ENCODE measurements at places on chromosomes 11 and 22.

GRCh38 chr11:104380358-104380757 lies 216.4 kb upstream of the PDGFD start:
- no peak for DNase-seq

DNA sequence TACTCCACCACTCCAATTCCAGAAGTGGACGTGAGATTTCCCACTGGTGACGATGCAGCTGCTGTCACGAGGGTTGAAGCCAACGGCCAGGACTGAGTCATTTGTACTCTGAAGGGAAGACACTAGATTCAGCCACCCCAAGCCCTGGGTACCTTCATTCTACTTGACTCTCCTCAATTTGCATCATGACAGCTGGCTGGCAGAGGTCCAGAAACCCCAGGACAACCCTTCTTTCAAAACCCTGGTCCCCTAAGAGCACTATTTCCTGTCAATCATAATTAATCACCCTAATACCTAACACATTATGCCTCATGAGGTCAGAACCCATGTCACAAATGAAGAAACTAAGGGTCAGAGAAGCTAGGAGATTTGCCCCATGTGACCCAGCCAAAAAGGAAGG lies 4.9 kb downstream of the EML3 start:
- DNase-seq: no peak

DNA sequence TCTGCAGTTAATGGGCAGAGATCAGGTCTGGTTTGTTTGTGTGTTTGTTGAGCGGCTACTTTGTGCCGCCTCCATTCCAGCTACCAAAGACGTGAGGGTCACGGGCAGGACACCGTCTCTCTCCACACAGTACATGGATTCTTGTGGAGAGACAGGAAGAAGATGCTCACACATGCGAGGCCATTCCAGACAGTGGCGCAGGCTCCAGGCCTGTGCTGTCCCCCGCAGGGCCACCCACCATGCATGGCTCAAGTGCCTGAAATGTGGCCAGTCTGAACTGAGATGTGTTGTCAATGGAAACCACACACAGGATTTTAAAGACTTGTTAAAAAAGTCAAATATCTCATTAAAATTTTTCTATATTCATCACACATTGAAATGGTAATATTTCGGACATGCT lies 848.3 kb downstream of the TBC1D22A start:
- DNase-seq: no peak

DNA sequence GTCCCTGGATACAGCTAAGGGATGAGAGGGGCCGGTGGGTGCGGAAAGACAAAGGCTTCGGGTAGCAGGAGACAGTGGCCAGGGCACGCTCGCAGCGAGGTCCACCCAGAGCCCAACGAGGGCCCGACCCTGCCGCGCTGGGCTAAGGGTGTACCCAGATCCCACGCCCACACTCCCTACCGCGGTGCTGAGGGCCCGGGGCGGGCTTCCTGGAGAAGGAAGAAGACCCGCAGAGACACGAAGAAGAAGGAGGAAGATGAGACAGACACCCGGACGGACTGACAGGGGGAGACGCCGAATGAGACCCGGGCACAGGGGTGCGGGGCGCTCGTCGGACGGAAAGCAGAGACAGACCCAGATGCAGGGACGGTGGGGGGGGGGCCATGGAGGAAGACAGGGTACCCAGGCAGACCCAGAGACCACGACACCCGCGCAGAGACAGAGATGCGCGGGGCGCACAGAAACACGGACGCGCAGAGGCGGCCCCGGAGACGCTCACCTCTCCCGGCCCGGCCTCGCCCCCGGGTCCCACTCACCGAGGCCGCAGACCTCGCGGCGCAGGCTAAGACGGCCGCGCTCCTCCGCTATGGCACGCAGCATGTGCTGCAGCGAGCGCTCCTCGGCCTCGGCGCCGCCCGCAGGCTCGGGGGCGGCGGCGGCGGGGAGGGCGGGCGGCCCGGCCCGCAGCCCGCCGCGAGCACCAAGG lies 437 bp downstream of the KIAA0930 start:
- peak; percentile 27 for DNase-seq

GRCh38 chr22:42626951-42627625 lies 12.4 kb upstream of the POLDIP3 start:
- no peak for DNase-seq

- DNase-seq: no peak
Measured at GRCh38 chr11:103949781-103950180, 86.7 kb upstream of the DDI1 start.

GRCh38 chr11:796565-797295 lies 1.4 kb downstream of the SLC25A22 start:
- DNase-seq: no peak

- DNase-seq: no peak
Measured at GRCh38 chr11:105344938-105345337, 205.4 kb upstream of the CARD18 start.

- DNase-seq: no peak
Measured at GRCh38 chr11:27290261-27291050, 72.6 kb downstream of the CCDC34 start.

DNA sequence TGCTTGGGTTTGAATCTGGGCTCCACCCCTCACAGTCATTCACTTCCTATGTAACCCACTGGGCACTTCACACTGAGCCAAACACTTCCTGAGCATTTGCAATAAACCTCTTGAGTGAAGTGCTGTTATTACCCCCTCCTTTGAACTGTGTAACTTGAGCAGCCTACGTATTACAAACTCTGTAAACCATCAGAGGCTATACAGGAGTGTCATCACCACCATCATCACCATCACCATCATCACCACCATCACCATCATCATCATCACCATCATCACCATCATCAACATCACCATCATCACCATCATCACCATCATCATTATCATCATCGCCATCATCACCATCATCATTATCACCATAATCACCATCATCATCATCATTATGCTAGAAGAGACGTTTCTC lies 18.4 kb downstream of the RTL6 start:
- DNase-seq: no peak

DNA sequence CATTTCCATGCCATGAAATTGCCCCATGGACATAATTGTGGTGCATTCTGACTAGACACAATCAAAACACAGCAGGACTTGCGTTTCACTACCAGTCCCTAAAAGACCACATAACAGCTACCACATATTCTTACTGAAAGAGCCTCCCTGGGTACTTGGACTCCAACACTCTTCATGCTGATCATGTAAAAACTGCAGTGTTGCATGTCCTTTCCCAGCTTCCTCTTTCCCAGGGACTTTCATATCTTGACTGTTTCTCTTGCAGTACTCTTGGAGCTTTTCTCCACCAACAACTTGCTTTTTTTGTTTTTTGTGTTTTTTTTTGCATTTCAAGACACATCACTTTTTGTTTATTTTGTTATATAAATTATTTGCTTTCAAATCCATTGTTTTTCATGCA lies 22.9 kb downstream of the MS4A6E start:
- DNase-seq: no peak

- DNase-seq: no peak
Measured at GRCh38 chr11:111778047-111778558, 11.9 kb upstream of the PPP2R1B start.

- no peak for DNase-seq
Measured at GRCh38 chr11:107041088-107041444, 22.8 kb upstream of the GUCY1A2 start.

DNA sequence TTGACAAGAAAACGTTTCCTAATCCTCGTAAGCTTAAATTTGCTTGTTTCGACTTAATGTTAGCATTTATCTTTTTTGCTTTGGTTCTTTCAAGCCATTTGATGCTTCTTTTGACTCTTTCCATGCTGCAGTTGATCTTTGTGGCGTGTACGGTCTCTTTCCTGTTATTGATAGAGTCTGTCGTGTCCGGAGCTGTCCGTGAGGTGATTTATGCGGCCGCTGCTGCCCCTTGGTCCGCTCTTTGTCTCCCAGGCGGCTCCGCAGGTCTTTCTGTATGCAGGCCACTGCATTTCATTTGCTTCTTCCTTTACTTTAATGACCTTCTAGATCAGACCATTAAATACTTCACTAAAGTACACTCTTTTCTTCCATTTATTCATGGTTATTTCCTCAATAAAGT lies 50.3 kb downstream of the TBC1D22A start:
- no peak for DNase-seq

- peak; percentile 78 for DNase-seq
Measured at GRCh38 chr22:35023692-35024363, 42.1 kb upstream of the ISX start.

GRCh38 chr11:45180848-45181192 lies 34.4 kb downstream of the PRDM11 start:
- no peak for DNase-seq

Measured in stimulated activated CD4-positive, alpha-beta T cell treated with anti-CD3 and anti-CD28 coated beads, Interleukin-2, amount 100 ng/mL, for 48 hours (primary cell).